T-helper 9 cell (primary cell): ENCODE measurements at places on chromosomes 4 and X.

- no peak for DNase-seq
These were observed 1472.0 kb downstream of the FAM133A start for GRCh38 chrX:95145848-95146490.

GRCh38 chr4:110792036-110792435 lies 169.2 kb upstream of the PITX2 start:
- no peak for DNase-seq

- no peak for DNase-seq
These were observed 63.1 kb upstream of the NDP start for GRCh38 chrX:44036336-44036735.

GRCh38 chr4:146245246-146245645 lies 30.9 kb downstream of the REELD1 start:
- DNase-seq = no peak

- no peak for DNase-seq
These were observed 12.2 kb downstream of the WDR1 start for GRCh38 chr4:10104211-10104990.
